ENCODE measurements at places on chromosomes 6 and 20.

GRCh38 chr6:162962093-162962492 lies 234.3 kb downstream of the PACRG start:
- DNase-seq: no peak

- DNase-seq: no peak
Measured at GRCh38 chr20:51187261-51187660, 164.4 kb upstream of the KCNG1 start.

- no peak for DNase-seq
Measured at GRCh38 chr6:81878479-81878878, 126.0 kb upstream of the TENT5A start.

GRCh38 chr6:73121421-73121993 lies 103.8 kb downstream of the KHDC1L start:
- no peak for DNase-seq

DNA sequence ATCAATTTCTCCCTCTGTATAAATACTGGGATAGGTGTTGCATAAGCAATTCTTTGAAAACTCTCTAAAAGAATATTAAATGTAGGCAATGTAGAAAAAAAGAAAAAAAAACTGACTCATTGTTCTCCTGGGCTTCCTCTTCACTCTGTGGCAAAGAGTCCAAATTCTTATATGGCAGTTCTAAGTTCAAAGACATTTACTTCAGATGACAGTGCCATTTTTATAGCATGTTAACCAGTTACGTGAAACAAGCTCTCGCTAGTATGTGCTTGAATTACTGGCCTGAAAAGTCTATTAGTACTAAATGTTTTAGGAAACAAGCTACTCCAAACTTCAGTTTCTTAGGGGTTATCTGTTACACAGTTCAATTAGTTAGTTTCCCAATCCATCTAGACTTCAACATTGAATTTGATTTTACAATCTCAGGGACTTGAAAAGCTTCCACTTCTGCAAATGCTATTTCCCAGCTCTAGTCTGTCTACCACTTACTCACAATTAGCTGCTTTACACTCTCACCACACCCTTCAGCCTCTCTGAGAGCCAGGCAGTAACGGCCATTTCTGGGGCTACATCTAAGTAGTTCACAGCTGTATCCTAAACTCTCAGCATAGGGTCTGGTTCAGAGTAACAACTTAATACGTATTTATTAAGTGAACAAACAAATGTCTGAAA lies 100.4 kb downstream of the OGFRL1 start:
- no peak for DNase-seq

GRCh38 chr6:157516319-157517026 lies 135.5 kb downstream of the ZDHHC14 start:
- DNase-seq: no peak

DNA sequence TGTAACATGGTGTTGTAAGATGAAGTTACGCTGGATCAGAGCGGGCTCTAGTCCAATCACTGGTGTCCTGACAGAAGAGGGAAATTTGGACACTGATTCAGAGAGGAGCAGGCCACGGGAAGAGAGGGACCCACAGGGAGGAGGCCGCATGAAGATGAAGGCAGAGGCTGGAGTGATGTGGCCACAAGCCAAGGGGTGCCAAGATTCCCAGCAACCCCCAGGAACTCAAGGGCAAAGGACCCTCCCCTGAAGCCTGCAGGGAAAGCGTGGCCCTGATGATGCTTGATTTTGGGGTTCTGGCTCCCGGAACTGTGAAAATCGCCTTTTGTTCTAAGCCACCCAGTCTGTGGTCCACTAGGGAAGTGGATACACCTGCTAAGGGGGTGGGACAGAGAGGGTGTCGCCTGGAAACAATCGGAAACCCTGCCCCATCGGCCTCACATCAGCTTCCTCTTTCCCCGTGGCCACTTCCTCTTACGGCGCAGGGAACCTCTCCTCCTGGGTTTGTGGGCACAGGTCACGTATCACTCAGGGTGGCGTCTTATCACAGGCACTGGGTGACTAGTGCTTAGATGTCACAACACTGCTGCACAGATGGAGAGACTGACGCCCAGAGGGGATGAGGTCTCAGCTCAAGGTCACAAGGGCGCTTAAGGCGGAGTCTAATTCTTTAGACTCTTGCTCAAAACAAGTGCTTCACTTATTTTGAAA lies 58.0 kb downstream of the SULF2 start:
- DNase-seq: peak; percentile 64

- DNase-seq: no peak
Measured at GRCh38 chr6:100184473-100184872, 190.4 kb upstream of the MCHR2 start.

GRCh38 chr20:56469077-56469449 lies 636 bp downstream of the RTF2 start:
- no peak for DNase-seq

- no peak for DNase-seq
Measured at GRCh38 chr20:24701668-24702067, 232.2 kb downstream of the SYNDIG1 start.

DNA sequence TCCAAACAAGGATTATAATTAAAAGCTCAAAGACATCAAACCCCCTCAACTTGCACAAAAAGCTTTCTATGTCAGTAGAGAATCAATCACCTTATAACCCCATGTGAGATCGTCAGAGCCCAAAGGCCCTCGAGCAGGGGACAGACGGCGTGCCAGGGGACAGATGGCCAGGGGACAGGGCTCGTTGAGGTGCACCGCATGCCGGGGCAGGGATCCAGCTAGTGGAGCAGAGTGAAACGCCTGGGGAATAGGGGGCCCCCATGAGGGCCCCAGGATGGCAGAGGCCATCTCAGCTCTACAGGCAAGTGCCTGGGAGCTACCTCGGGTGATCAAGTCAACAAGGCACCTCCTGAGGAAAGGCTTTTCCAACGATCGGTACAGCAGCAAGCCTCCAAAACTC lies 28.6 kb downstream of the DIDO1 start:
- no peak for DNase-seq

- peak; percentile 48 for DNase-seq
Measured at GRCh38 chr6:144334150-144334708, 49.1 kb downstream of the UTRN start.

- no peak for DNase-seq
Measured at GRCh38 chr6:25713824-25714223, 40.7 kb upstream of the SLC17A4 start.

GRCh38 chr6:3449750-3450305 lies 7.0 kb downstream of the SLC22A23 start:
- DNase-seq: no peak

- no peak for DNase-seq
Measured at GRCh38 chr20:7703996-7704395, 236.3 kb downstream of the HAO1 start.

DNA sequence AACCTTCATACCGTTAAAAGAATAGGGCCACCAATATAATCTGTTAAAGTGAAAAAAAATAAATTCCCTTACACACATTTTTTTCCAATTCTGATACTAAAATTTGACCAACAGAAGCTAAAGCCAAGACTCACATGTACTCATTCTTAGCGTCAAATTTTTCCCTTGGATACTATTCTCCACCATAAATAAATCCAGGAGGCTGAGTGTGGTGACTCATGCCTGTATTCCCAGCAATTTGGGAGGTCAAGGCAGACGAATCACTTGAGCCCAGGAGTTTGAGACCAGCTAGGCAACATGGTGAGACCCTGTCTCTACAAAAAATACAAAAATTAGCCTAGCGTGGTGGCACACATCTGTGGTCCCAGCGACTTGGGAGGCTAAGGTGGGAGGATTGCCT lies 43.9 kb downstream of the SCML4 start:
- no peak for DNase-seq

DNA sequence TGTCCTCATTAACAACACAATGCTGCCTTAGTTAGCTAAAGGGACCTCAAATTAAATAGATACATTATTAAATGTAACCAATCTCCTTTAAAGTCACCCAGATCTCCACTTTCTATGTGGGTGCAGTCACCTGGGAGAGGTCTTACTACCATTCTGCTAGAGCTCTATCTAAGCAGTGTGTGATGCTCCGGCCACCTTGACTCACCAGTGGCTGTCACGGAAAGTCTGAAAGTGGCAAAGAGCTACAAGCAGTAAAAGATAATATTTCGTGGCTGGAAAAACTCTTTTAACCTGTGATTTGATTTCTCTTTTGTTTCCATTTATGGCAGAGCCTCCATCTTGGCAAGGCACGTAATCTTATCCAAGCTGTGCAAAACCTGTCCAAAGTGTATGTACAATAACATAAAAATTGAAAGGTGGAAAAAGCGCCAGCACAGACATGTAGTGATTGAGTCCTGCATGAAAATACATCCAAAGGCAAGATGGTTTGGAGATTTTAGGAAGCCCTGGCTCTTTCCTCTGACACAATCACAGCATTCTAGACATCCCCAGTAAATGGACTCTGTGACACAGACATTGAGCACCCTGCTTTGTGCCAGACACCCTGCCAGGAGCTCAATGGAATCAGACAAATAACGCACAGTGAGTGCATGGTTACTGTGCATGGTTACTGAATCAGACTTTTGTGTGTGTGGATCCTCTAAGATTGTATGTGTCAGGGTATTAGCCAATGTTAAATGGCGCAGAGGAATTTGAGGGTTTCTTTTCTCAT lies 116.6 kb downstream of the ADAT2 start:
- no peak for DNase-seq

- no peak for DNase-seq
Measured at GRCh38 chr20:18048176-18048575, 9.5 kb downstream of the OVOL2 start.

Measured in CD8-positive, alpha-beta T cell (primary cell).